ENCODE measurements at places on chromosomes 6 and 20.
A peak's percentile ranks its signal among the peaks of the same experiment; 100 is the strongest.

GRCh38 chr20:41770427-41770826 is 152.2 kb upstream of the CHD6 start:
- no peak for DNase-seq

DNA sequence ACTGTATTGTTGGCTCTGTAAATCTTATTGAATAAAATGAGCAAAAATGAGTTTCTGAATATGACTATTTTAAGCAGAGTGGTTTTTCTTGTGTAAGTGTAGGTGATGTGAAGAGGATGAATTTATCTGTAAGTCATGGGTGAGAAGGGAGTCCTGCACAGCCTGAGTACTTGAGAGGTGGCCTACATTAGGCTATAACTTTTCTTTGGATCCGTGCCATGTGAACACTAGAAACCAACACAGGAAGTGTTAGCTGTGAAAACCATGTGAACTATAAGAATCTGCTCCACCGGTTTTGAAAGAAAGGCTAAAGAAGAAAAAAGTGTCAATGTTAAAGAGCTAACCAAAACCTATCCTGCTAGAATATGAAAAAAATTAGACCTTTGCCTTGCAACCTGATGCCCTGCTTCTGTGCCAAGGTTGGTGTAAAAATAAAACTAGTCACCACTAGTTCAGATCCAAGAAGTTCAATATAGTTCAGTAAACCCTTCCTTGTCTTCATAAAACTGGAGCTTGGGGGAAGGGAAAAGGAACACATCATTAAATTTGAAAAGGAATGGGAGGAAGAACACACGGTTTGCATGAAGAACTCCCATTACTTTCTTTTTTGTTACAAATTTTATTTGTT is 21.3 kb downstream of the PLCB1 start:
- DNase-seq = no peak

GRCh38 chr20:43955062-43955749 is 40.6 kb downstream of the TOX2 start:
- peak; percentile 52 for DNase-seq

DNA sequence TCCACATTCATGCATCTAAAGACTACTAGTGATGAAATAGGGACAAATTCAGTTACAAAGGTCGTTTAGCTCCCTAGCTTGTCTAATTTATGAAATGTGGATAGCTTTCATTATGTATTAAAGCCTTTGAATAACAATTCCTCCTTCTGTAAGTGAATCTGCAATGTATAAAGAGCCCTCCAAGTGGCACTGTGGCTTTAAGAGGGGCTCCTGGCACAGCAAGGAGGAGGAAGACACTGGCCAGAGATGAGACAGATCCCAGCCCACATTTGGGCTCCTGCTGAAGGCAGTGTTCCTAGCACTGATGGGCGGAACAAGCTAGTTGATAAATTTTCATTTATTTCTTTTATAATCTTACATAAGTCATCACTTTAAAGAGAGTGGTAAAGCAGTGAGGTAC is 17.6 kb upstream of the FUCA2 start:
- DNase-seq = no peak

GRCh38 chr6:145485288-145485687 is 250.0 kb downstream of the EPM2A start:
- DNase-seq = no peak

DNA sequence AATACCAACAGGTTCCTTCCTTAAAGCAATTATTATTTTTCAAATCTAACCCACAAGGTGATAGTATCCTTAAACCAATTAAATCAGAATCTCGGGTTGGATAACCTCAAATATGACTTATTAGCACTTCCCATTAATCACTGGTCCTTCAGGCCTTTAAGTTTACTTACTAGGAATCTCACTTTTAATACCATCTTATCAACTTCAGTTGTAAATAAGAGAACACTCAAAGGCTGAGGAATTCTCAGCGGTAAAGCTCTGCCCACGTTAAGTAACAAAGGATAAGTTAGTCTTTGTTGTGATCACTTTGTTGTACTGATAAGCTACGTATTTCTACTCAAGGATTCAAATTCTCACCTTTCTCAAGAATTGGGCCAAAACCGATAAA is 82.0 kb downstream of the OR2B2 start:
- no peak for DNase-seq

DNA sequence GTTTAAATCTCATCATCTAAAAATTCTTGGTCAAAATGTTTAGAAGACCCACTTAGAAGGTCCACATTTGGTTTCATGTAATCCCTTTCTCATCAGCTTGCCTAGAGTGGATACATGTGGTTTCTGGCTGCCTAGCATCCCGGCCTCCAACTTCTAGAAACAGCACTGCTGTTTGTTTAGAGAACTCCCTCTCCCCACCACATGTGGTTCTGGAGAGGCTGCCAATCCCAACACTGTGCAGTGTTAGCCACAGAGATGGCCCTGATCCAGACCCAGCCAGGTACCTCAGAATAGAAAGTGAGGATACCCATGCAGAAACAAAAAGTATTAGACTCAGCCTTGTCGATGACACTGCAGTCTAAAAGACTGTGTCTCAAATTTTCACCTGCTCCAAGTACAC is 241.8 kb downstream of the BCKDHB start:
- DNase-seq = no peak
